K562 (cell line): ENCODE measurements at places on chromosomes 5 and 9. TPM values are rescaled to one million over a fixed set of nuclear protein-coding genes. Genes with fewer than 3 reads are reported as not detected.

DNA sequence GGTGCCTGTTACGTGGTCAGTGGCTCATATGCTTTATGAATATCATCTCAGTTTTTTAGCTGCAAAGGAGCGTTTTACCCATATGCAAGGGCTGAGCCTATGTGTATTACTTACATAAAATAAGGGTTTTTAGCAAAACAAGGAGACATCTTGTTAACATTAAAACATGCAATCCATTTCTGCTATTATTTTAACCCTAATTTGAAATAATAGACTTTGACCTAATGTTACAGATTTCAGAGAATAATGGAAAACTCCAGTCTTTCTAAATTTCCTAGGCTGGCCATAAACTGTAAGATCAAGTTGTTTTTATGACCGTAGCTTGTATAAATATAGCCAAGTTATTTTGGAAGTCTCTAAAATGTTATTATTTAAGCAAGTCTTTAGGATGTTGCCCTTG is 121.1 kb upstream of the SEMA6A start:
- no peak for DNase-seq

- peak; percentile 76 for DNase-seq
These were observed 782 bp upstream of the SKP1 start for GRCh38 chr5:134177369-134178095.

- no peak for DNase-seq
These were observed 185.8 kb downstream of the KCTD16 start for GRCh38 chr5:144356489-144356888.

- DNase-seq, result no peak
These were observed 79.8 kb upstream of the ZNF462 start for GRCh38 chr9:106783121-106783520.

- no peak for DNase-seq
These were observed 66.3 kb downstream of the PSAT1 start for GRCh38 chr9:78363221-78363620.

- DNase-seq, result no peak
These were observed 103.9 kb downstream of the SPOCK1 start for GRCh38 chr5:137395011-137395755.

- no peak for DNase-seq
These were observed 32.9 kb downstream of the PTCD2 start for GRCh38 chr5:72353046-72353445.

- no peak for DNase-seq
These were observed 376.4 kb downstream of the ARRDC3 start for GRCh38 chr5:91006713-91007112.

DNA sequence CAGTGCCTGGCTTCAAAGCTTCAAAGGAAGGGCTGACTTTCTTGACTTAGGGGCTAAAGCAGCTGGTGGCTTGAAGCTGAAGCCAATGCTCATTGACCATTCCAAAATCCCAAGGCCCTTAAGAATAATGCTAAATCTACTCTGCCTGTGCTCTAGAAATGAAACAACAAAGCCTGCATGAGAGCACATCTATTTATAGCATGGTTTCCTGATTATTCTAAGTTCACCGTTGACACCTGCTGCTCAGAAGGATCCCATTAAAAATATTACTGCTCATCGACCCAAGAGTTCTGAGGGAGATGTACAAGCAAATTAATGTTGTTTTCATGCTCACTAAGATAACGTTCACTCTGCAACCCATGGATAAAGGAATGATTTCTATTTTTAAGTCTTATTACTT is 6.7 kb downstream of the TMEM174 start:
- no peak for DNase-seq

DNA sequence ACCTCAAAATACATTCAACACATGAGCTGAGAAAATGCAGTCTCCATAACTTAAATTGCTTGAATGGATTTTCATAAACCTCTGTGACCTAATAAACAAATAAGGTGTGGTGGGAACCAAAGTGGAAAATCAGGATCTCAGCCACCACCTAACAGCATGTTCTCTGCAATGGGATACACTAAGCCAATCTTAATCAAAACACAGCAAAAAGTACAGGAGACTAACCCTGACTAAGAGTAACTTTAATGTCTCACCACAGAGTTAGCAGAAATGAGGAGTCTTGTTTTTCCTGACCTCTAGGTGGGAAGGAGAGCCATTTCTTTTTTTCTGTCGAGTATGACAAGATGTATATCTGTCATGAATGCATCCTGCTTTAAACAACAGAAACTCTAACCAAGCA is 48.5 kb downstream of the PLK2 start:
- no peak for DNase-seq

GRCh38 chr5:96220610-96221390 is 212.2 kb downstream of the PCSK1 start:
- DNase-seq, result no peak

GRCh38 chr5:131795879-131796792 is 681 bp downstream of the FNIP1 start:
- DNase-seq, result peak; percentile 63

GRCh38 chr9:72399391-72399790 is 34.4 kb upstream of the ZFAND5 start:
- no peak for DNase-seq

- no peak for DNase-seq
These were observed 22.2 kb downstream of the C9orf152 start for GRCh38 chr9:110185806-110186205.

Gene BNC2
- not detected in 2 replicates for polyA plus RNA-seq

Gene PLEKHG4B
- polyA plus RNA-seq, result not detected in 2 replicates

Gene PDGFRB
- 0.01 and 0.07 TPM in 2 replicates for polyA plus RNA-seq

Gene SLC34A1
- not detected in 2 replicates for polyA plus RNA-seq

Gene FGD3
- 0.52 and 0.67 TPM in 2 replicates for polyA plus RNA-seq

Gene SLCO4C1
- 0.20 and 0.22 TPM in 2 replicates for polyA plus RNA-seq

Gene FBP2
- polyA plus RNA-seq, result not detected in 2 replicates

Gene ACSL6
- polyA plus RNA-seq, result 0.62 and 0.69 TPM in 2 replicates
